Fibroblast of skin of back (primary cell): ENCODE measurements at places on chromosomes 13 and 19.

DNA sequence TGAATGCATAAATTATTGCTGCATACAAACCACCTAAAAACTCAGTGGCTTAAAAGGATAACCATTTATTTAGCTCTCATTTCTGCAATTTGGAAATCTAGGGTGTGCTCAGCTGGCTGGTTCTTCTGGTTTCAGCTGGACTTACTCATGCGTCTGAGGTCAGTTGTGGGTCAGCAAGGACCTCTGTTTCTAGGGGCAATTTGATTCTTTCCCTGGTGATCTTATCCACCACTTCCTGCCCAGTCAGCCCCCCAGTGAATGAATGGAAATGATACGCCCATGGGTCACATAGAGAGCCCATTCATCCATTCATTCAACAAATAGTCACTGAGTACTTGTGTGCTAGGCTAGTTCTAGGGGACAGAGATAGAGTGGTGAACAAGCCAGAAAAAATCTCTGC lies 9.9 kb downstream of the FXYD5 start:
- DNase-seq = no peak

- no peak for DNase-seq
Measured at GRCh38 chr13:102571075-102571474, 25.7 kb upstream of the TPP2 start.

- no peak for DNase-seq
Measured at GRCh38 chr19:3467437-3468198, 12.7 kb downstream of the SMIM24 start.

DNA sequence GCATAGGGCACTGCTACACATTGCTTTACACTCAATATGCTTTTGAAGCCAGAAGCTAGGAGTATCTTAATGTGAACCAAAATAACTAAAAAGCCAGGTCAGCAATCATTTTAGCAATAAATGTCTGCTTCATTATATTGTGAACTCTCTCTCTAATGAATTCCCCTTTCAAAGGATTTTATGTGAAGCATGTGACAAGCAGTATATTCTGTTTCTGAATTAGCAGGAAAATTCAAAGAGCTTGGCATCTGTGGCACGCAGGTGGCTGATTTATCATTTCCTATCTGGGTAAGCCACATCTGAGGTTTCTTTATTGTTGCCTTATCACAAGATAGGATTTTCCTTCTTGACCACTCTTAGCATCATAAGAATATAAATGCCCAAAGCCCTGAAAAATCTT lies 56.8 kb upstream of the KLF12 start:
- no peak for DNase-seq

DNA sequence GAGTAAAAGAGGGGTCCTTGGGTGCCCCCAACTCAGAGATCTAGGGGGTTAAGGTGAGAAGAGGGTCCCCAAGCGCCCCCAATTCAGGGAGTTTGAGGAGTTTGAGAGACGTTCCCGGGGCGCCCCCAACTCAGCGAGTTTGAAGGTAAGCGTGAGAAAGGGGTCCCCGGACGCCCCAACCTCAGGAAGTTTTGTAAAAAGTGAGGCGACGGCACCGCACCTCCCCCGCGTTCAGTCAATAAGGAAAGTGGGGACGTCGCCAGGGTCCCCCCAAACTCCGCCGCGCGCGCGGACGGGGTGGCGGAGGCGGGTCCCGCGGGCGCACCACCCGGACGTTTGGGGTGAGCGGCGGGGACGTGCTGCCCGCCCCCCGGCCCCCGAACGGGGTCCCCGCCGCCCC lies 353 bp downstream of the RFX2 start:
- DNase-seq = no peak

GRCh38 chr13:76683854-76684253 lies 202.4 kb downstream of the KCTD12 start:
- peak; percentile 28 for DNase-seq

- no peak for DNase-seq
Measured at GRCh38 chr13:29535663-29536655, 59.5 kb downstream of the SLC7A1 start.

- DNase-seq = peak; percentile 64
Measured at GRCh38 chr19:19406878-19407632, 1.6 kb downstream of the GATAD2A start.

DNA sequence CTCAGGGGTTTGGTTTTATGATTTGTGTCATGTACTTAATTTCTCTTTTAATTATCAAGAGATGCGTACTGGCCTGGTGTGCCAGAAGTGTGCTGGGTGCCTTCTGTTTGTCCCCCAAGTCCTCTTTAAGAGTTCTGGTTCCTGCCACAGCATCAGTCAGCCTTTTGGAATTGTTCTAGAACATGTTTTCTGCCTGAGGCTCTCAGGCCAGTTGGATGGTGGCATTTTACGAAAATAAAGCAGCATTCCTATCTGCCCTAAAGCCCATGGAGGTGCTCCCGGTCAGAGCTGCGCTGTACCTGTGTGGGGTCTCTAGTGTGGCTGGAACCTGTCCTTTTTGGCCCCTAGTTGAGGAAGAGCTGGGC lies 54.1 kb downstream of the TSSK6 start:
- DNase-seq = no peak
